ENCODE measurements at places on chromosomes 13 and 19.
A peak's percentile ranks its signal among the peaks of the same experiment; 100 is the strongest.

DNA sequence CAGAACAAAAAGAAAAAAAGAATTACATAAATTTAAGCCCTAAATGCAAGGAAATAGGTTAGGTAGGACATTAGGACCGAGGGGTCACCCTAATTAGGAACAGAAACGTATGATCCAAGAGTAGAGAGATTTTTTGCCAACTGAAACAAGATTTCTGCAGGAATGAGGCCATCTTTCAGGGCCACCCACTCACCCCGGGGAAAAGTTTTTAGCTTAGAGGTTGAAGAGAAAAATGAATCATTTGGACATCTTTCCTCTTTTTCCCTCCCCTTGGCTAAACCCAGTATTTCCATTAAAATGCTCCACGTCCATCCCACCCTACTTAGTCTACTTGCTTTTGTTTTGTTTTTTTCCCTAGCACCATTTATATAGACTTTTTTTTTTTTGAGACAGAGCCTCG lies 10.6 kb upstream of the PNMA8A start:
- no peak for DNase-seq

GRCh38 chr19:48814895-48815294 lies 4.1 kb upstream of the BCAT2 start:
- no peak for DNase-seq

DNA sequence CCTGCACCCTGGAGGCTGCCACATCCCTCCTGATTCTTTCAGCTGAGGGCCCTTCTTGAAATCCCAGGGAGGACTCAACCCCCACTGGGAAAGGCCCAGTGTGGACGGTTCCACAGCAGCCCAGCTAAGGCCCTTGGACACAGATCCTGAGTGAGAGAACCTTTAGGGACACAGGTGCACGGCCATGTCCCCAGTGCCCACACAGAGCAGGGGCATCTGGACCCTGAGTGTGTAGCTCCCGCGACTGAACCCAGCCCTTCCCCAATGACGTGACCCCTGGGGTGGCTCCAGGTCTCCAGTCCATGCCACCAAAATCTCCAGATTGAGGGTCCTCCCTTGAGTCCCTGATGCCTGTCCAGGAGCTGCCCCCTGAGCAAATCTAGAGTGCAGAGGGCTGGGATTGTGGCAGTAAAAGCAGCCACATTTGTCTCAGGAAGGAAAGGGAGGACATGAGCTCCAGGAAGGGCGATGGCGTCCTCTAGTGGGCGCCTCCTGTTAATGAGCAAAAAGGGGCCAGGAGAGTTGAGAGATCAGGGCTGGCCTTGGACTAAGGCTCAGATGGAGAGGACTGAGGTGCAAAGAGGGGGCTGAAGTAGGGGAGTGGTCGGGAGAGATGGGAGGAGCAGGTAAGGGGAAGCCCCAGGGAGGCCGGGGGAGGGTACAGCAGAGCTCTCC lies 6.9 kb upstream of the CEACAM5 start:
- DNase-seq, result no peak

- peak; percentile 85 for DNase-seq
Observed at GRCh38 chr19:2050991-2051772, at the start of gene MKNK2. MKNK2 (minus strand) TSS chr19:2051244; CDS start chr19:2050851, 393 bp downstream.

GRCh38 chr19:3193256-3194105 lies 7.8 kb downstream of the NCLN start:
- DNase-seq, result no peak

- no peak for DNase-seq
Observed at GRCh38 chr19:2529473-2529918, 53.6 kb downstream of the GADD45B start.

DNA sequence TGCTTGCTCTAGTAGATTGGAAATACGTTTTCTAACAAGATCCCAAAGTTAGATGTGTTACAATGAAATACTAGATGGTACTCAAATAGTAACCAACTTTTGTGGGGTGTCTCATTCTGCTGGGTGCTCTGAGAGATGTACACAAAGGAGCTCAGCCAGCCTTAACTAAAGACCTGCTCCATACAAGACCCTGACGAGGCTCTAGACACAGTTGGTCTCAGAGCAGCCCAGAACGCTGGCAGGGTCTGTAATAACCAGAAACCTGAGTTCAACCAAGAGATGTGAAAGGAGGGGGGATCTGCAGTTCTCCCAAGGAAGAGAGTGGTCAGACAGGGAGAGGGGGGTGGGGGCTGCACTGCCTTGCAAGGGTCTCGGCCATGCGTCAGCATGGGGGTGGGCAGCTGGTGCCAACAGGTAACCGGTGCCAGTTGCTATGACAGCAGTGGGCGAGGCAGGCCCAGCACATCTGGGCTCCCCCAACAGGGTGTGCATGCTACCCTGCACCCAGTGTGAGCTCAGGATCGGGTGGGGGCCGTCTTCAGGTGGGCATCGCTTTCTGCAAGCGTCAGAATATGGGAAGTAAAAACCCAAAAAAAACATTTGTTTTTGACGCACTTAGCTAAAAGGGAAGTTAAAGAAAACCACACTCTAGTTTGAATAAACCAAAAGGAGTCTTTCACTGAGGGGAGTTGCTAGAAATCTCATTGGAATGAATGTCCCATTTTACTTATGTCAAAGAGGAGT lies 68.0 kb upstream of the GPR183 start:
- DNase-seq, result no peak

GRCh38 chr19:15249972-15250639 lies 17.9 kb upstream of the EPHX3 start:
- DNase-seq, result no peak

DNA sequence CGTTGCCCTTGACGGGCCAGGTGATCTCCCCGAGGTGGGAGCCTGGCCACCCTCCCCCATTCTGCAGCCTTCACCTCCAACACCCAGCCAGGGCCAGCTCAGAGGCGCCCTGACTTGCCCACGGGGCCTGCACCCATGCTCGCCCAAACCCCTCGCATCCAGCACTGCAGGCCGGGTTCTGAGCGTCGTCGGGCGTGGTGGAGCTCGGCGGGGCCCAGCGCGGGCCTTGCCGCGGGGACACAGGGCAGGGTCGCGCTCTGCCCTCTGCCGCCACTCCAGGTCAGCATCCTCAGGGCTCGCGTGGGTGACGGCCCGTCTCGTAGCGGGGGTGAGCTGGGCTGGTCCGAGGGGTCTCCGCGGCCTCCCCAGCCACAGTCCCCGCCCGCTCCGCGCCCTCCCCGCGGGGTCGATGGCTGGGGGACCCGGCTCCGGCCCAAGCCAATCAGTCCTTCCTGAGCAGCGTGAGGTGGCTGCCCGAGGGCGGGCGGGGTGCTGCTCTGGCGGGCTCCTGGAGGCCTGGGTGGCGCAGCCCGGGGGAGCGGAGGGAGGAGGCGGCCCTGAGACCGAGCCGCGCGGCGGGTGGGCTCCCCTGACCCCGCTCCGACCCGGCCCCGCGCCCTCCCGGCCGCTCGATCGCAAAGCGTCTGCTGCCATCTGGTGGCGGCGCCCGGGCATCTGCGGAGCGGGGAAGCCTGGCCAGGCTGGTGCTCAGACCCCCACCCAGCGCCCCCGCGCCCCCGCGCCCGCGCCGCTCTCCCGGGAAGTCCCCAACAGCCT lies 61.4 kb downstream of the CCNE1 start:
- DNase-seq, result peak; percentile 53

- DNase-seq, result no peak
Observed at GRCh38 chr13:80140685-80141084, 200.2 kb downstream of the SPRY2 start.

- no peak for DNase-seq
Observed at GRCh38 chr13:62250501-62251201, 835.0 kb upstream of the PCDH20 start.

DNA sequence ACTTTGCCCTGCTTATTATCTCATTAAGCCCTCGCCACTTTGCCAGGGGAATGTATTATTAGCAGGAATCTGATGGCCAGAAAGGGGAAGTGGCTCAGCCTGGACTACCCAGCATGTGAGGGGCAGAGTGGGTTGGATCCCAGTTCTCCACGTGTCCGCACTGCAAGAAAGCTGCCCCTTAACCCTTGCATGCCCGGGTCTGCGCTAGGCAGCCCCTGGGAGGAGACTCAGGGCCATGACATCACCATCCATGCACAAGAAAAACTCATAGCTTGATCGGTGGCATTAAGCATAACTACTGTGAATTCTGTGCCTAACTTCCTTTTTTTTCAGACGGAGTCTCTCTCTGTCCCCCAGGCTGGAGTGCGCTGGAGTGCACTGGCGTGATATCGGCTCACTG lies 8.9 kb downstream of the CACNG8 start:
- no peak for DNase-seq

GRCh38 chr19:33432446-33433170 lies 59.1 kb downstream of the CEBPG start:
- no peak for DNase-seq

DNA sequence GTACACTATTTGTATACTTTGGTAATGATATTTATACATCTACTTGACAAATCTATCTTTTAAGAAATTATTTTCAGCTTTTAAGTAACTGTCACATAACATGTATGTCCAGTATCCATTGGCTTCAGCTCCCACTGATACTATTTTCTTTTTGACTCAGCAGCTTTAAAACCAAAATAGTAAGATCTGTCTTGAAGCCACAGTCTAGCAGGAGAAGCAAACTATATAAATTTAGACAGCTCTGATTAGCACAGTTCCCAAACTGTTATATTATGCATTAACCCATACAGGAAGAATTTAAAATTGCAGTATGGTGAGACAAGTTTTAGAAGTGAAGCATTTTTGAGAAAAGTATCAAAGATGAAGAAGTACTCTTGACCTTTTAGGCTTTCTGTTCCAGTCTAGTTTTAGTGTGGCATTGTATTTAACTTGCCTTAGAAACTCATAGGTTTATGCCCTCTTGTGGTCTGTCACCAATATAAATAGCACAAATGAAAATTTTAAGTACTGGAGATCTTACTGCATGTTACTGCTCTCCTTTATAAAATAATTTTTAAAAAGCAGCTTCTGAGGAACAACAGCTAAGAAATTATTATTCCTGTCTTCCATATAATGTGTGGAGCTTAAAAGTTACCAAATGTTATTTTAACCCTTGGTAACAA lies 24.7 kb downstream of the URI1 start:
- DNase-seq, result no peak

DNA sequence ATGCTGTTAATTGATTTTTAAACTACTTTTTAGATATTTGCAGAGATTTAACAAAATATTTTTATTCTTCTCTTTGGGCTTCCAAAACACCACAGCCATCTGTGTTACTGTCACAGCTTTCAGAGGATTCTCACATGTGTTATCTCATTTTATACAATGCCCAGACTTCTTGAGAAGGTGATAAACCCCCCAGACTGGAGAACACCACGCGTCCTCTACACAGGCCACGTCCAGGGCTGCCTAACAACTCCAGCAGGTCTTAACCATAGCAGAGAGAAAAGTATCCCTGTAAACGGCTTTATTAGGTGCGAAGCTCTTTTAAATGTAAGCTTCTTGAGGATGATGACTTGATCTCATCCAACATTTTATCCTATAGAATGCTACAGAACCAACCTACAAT lies 2.0 kb downstream of the GPR183 start:
- DNase-seq, result no peak

- no peak for DNase-seq
Observed at GRCh38 chr13:79030513-79030912, 371.6 kb upstream of the OBI1 start.

DNA sequence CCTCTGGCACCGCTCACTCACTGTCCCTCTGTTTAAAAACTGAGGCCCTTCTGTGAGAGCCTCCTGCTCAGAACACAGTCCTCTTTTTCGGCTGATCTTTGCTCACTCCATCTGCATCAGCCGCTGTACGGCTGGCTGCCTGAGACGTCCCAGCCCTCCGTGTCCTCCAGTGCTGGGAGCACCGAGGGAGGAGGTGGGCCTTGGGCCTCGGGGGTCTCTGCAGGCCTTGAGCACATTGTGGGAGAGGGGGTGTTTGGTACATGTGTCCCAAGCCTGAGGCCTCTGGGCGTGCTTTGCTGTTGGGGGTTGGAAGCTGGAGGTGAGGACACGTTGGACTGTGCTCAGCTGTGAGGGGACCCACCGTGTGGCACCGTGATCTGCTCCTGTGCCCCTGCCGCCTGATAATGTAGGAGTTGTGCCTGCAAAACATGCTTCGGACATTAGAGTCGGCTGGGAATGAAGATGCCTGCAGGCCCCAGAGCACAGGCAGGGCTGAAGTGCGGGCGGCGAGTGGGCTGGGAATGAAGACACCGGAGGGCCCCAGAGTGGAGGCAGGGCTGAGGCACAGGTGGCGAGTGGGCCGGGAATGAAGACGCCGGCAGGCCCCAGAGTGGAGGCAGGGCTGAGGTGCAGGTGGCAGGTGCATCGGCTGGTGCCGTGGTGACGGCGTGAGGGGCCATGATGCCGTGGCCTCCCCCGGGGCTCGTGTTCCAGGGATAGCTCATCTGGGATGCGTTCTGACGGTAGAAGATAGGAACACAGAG lies 30.6 kb downstream of the MCF2L start:
- no peak for DNase-seq

DNA sequence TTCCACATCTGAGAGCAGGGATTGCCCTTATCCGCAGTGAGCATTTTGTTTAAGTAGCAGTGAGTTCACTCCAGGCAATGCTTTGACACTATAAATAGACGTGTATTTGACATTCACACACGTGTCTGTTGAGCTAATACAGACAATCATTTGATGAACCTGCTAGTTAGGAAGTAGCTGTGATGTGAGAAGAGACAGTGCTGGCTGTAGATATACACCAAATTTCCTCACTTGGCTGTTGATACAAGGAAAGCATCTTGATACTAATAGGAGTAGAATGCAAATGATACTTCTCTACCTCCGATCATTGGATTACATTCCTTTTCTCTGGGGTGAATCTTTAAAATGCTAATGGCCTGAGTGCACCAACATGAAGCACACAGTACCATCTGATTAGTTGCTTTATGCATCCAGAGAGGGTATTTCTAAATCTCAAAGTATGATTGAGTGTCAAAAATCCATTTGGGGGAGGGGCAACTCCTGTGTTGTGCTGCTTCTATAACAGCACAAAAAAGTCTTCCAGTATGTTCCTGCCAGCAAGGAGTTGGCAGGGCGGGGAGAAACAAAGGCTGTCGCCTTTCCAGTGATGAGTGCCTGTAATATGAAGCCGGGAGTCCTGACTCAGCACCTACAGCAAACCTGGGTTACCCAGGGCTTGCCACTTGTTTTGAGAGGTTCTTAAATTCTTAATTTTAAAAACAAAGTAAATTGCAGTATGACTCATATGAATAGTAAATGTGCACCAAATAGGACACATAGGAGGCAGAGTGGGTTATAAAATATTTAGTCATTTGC lies 7.0 kb downstream of the CUL4A start:
- no peak for DNase-seq

GRCh38 chr19:56332695-56333094 lies 18.1 kb upstream of the ZSCAN5A start:
- no peak for DNase-seq

DNA sequence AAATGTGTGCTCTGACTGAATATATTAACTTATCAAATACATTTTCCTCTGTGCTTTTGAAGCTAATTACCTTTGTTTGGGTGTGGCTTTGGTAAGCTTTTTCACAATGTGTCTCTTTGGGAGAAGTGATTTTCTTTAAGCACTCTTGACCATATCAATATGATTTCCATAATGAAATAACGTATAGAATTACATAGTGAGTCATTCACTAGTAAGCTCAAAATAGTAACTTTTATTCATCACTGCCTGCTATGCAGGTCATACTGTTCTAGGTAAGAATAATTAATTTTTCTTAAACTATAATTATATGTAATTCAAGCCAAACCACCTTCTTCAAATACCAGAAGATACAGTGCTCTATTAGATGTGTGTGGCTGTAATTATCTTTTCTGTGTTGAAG lies 480.7 kb downstream of the MYO16 start:
- no peak for DNase-seq

GRCh38 chr13:24276861-24277260 lies 32.5 kb upstream of the C1QTNF9 start:
- no peak for DNase-seq
